ENCODE measurements at places on chromosomes 7 and 10. TPM values are rescaled to one million over a fixed set of nuclear protein-coding genes. Genes with fewer than 3 reads are reported as not detected.

Gene PRTFDC1
- 12.3 TPM for total RNA-seq

Gene SUN3
- total RNA-seq, result 0.24 TPM

Gene GRM8
- not detected for total RNA-seq

Gene SEC24C
- 83.1 TPM for total RNA-seq

Gene KIAA1217
- total RNA-seq, result 26.2 TPM

Gene OGDHL
- not detected for total RNA-seq

Gene TAS2R5
- 1.1 TPM for total RNA-seq

Gene TMEM168
- total RNA-seq, result 17.7 TPM

Gene OR2F2
- total RNA-seq, result not detected

DNA sequence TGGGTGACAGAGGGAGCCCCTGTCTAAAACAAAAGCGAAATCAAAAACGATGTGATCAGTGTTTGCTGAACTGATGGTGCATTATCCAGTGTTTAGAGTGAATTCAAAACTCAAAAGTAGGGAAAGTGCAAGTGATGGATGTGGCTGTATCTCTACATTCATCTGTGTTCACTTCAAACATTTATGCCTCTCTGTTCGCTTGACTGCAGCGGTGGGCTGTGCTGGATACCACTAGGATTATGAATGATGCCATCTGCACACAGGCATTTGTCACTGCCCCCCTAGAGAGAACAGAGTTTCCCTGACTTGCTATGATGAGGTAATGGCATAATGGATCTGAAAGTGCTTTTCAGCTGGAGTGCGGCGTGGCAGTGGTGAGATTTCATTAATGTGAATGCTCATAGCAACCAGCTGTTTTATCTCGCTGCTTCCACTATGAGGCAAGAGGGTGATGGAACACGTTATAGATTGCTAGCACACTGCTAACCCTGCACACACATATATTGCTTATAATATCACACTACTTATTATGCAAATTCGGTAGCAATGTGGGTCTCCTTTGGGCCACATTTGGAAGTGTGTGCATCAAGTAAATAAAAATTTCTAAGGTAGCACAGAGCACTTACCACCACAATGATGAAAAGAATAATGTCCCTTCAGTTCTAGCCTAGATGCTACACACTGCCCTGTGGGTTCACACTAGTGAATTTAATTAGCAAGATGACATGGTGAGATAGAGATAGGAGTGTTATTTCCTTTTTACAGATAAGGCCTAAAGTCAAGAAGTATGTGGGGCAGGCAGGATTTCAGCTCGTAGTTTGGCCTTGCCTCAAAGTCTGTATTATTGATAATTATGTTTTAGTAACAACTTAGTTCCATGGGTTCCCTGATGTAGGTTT, 164.7 kb downstream of the CAMK1D start:
- no peaks in the 10 kb centered on the region for H3K27me3 ChIP-seq
- DNase-seq, result no peak
- no peaks in the 10 kb centered on the region for H3K36me3 ChIP-seq

GRCh38 chr10:131279516-131279915, 32.0 kb downstream of the TCERG1L start:
- H3K27me3 ChIP-seq, result peaks cover 16% of the 10 kb centered on the region
- H3K36me3 ChIP-seq, result no peaks in the 10 kb centered on the region
- DNase-seq, result no peak
- no peaks in the 10 kb centered on the region for H3K4me1 ChIP-seq
- no peak overlapping the region for H3K27ac ChIP-seq

DNA sequence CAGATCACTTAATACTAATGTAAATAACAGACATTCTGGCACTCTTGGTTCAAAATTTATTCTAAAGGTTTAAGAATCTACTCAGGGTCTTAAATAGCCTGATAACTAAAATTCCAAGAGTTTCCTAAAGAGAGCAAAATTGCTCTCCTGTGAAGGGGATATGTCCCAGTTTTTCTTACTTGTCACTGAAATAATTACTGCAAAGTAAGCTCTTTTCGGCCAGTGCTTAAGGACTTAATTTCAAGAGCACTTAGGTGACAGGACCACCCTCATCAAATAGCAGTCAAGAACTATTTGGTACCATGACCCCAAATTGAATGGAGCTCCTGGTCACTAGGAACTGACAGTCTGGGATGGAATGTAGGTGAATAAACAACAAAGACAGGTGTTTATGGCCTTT, 1.8 kb upstream of the IMMP2L start:
- H3K27me3 ChIP-seq, result no peaks in the 10 kb centered on the region
- H3K36me3 ChIP-seq, result peaks cover 5% of the 10 kb centered on the region
- DNase-seq, result no peak

GRCh38 chr7:43851805-43852204, 17.5 kb downstream of the MRPS24 start:
- no peak overlapping the region for H3K4me3 ChIP-seq
- no peak for DNase-seq
- H3K27me3 ChIP-seq, result no peaks in the 10 kb centered on the region
- H3K4me1 ChIP-seq, result no peaks in the 10 kb centered on the region
- no peaks in the 10 kb centered on the region for H3K36me3 ChIP-seq

DNA sequence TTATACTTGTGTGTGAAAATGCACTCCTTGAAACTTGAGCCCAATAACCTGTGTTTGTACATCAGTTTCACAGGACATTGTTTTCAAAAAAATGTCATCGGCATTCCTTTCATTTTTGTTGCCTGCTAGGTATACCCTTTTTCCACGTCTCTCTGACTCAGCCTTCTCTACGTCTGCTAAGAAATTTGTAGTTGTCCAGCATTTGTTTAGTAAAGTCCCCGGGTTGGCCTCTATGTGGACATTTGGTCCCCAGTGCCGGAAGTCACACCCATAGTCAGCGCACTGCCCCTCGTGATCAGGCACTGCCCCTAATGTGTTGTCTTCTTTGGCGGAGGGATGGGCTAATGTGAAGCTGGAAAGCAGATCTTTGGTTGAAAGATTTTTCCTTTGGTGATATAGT, 222.3 kb downstream of the LRMDA start:
- peaks cover 16% of the 10 kb centered on the region for H3K4me1 ChIP-seq
- H3K27me3 ChIP-seq, result no peaks in the 10 kb centered on the region
- H3K27ac ChIP-seq, result peak overlapping the region; percentile 6
- H3K4me3 ChIP-seq, result no peak overlapping the region
- no peaks in the 10 kb centered on the region for H3K36me3 ChIP-seq
- DNase-seq, result no peak

- H3K27me3 ChIP-seq, result no peaks in the 10 kb centered on the region
- no peak overlapping the region for H3K4me3 ChIP-seq
- no peak overlapping the region for H3K27ac ChIP-seq
- no peaks in the 10 kb centered on the region for H3K4me1 ChIP-seq
Measured at GRCh38 chr7:152619027-152619739, 56.8 kb downstream of the XRCC2 start.

- H3K36me3 ChIP-seq, result no peaks in the 10 kb centered on the region
- no peaks in the 10 kb centered on the region for H3K27me3 ChIP-seq
- no peak overlapping the region for H3K4me3 ChIP-seq
- no peak for DNase-seq
- no peaks in the 10 kb centered on the region for H3K4me1 ChIP-seq
- no peak overlapping the region for H3K27ac ChIP-seq
Measured at GRCh38 chr7:105975770-105976417, 12.8 kb downstream of the CDHR3 start.

DNA sequence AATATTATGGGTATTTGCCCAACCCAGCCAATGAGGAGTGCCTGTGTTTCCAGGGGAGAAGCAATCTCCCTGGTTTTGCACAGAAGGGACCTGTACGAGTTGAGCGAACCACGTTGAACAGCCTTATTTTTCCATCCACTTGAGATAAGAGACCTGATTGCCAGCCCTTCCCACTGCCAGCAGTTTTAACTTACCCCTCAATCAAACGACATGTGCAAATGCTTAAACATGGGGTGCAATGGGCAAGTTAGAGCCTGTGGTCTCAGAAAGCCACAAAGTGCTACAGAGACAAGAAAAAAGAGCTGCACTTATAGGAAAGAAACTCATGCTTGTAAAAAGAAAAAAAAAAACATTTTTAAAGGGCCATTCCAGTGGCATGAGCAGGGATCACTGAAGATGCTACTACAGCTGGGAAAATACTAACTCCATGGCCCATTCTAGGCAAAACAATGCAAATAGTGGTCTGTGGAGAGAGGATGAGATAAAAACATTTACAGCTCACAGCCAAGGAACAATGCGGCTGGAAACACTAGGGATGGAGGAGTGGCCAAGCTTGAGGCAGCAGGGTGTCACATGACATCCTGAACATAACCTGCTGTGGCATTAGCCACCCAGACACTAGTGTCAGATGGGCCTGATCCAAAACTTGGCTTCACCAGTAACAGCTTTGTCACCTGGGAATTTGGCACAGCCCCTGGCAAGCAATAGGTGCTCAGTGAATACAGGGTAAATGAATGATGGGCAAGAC, 162.8 kb downstream of the ELMO1 start:
- no peaks in the 10 kb centered on the region for H3K36me3 ChIP-seq

DNA sequence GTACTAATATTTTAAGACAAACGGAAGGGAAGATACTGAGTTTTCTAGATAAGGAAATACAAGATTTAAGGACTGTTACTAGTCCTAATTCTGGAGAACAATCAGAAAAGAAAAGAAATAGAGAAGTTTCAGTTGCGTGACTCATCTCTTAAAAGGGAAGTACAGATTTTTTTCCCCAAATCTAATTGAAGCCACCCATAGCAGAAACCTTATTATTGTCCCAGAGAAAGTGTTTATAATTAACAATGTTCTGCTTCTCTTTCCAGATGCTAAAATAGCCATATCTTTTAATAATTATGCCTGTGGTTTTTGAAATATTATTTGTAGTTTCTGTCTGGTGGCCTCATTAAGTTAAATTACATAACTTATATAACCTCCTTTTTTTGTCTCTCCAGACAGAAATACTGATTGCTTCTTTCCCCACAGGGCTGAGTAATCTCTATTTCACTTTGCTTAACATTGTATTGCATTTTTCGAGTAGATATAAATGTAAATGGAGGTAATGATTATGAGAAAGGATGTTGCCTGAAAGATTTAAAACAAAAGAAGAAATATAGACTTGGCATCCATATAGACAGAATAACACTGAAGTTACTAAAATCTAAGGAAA, 240.7 kb upstream of the MBL2 start:
- no peaks in the 10 kb centered on the region for H3K36me3 ChIP-seq
- no peak overlapping the region for H3K4me3 ChIP-seq
- no peaks in the 10 kb centered on the region for H3K27me3 ChIP-seq
- no peaks in the 10 kb centered on the region for H3K4me1 ChIP-seq

DNA sequence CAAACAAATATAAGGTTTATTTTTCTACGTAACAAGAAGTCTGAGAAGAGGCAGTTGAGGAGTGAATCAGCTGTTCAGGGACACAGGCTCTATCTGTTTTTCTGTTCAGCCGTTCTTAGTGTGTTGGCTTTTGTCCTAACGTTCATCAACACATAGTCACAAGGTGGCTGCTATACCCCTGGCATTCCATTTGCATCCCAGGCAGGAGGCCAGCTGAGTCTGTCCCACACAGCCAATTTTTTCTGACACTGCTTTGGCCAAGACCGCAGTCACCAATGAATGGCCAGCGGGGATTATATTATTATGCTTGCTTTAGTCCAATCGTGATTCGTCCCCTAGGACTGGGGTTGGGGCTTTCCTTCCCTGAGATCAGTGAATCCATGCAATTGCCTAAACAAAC, 143.4 kb upstream of the CHST15 start:
- no peak for DNase-seq
- no peaks in the 10 kb centered on the region for H3K36me3 ChIP-seq
- H3K27me3 ChIP-seq, result no peaks in the 10 kb centered on the region
- H3K27ac ChIP-seq, result no peak overlapping the region
- no peak overlapping the region for H3K4me3 ChIP-seq

DNA sequence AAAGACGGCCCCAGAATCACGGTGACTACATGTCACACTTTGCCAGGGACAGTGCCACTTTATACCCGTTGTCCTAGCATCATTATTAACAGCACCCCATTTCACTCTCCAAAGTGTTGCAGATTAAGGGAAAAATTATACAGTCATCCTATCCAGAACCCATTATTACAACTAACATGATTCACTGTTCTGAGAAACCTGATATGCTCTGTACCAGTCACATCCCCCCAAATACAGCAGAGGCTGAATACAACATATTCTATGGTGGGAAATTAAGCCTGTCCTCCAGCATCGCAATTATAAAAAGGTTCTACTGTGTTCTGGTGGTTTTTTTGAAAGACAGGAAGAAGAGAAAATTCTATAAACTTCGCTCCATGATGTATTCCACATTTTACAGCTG, 162.1 kb downstream of the JAZF1 start:
- no peak overlapping the region for H3K27ac ChIP-seq
- peaks cover 8% of the 10 kb centered on the region for H3K4me1 ChIP-seq
- no peak overlapping the region for H3K4me3 ChIP-seq

DNA sequence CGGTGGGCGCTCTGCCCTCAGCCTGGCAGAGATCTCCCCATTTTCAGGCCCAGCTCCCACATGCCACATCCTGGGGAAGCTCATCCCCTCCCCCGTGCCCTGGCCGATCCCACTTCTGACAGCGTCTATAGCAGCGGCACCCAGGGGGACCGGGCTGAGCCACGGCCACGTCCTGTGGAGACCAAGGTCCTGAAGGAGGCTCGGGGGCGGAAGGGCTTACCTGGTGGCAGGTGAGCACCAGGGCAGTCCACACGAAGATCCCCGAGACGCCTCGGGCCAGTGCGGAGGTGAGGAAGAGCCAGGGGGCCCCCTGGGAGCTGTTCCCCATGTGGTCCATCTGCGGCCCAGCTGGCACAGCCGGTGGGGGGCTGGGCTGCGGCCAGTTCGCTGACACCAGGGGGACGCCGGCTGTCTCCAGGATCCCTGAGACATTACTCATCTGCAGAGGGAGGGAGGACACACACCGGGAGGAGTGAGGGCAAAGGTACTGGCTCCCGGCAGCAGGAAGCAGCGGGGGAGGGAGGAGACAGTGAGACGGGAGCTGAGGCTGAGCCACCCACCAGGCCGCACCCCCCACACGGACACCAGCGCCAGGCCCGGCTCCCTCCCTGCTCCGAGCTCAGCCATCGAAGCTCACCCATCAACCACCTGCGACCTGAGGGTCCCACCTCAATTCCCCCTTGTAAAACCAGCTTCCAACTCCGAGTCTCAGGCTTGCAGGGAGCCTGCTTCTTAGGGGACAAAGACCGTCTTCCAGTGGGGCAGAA, 776 bp downstream of the TMEM184A start:
- no peaks in the 10 kb centered on the region for H3K36me3 ChIP-seq
- peak overlapping the region; percentile 96 for H3K27ac ChIP-seq
- H3K27me3 ChIP-seq, result no peaks in the 10 kb centered on the region
- H3K4me3 ChIP-seq, result peak overlapping the region; percentile 65

GRCh38 chr10:42578019-42578418, 60.4 kb downstream of the ZNF33B start:
- no peaks in the 10 kb centered on the region for H3K36me3 ChIP-seq
- no peak for DNase-seq
- H3K27ac ChIP-seq, result no peak overlapping the region

DNA sequence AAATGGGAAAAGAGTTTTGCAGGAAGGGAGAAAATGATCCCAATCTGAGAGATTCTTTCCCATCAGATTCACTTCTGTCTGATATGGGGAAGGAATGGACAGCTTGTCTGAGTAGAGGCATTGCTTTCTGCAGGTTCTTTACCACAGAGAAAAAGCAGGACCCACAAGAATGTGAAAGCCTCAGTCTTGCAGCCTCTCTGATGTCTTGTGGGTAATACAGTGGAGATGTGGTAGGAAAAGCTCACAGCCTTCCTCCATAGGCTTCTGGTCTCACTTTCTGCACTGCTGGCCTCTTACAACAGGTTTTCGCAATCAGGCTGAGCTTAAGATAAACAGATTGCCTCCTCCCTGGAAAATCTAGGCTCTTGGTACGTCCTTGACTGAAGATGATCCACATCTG, 551 bp downstream of the IFIT1 start:
- peaks cover 7% of the 10 kb centered on the region for H3K4me1 ChIP-seq
- no peaks in the 10 kb centered on the region for H3K36me3 ChIP-seq
- DNase-seq, result no peak
